ENCODE measurements at places on chromosomes 7 and 10.

GRCh38 chr7:132183781-132184380, 392.4 kb downstream of the PLXNA4 start:
- no peak for DNase-seq

DNA sequence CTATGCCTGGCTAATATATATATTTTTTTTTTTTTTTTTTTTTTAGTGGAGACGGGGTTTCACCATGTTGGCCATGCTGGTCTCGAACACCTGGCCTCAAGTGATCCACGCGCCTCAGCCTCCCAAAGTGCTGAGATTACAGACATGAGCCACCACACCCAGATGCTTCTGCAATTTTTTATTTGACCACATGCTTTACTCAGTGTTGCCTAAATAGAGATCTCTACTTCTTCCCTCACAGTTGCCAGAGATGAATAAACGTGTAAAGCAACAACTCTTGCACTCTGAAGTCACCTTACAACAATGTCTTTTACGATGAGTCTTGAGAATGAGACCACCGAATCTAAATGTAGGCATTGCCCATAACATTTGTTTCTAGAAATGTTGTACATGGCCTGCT, 107.9 kb upstream of the FRMD4A start:
- no peak for DNase-seq

- DNase-seq: no peak
These were observed 268 bp upstream of the IGFBP3 start for GRCh38 chr7:45921381-45921698.

- no peak for DNase-seq
These were observed 114.6 kb downstream of the SRI start for GRCh38 chr7:88105231-88105630.

DNA sequence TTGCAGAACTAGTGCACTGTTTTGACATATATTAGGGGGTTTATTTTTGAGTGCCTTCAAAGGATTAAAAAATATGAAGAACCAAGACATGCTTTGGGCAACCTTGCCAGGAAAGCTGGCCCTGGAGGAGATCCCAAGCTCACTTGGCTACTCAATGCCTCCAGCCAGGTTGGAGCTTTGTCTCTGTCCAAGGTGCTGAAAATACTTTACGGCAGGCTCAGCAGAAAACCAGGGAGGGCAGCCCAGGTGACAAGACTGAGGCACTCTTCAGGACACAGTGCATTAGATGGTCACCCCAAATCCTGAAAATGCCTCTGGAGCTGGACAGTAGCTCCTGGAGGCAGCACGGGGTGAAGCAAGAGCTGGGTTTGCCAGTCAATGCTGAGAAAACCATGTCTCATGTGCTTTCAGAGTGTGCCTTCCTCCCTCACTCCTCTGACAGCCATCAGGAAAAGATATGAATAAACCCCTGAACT, 5.8 kb upstream of the KCNH2 start:
- no peak for DNase-seq

- peak; percentile 56 for DNase-seq
These were observed at the start of gene CLEC2L for GRCh38 chr7:139523199-139523941. CLEC2L (plus strand) TSS chr7:139523685; CDS start chr7:139523928, 243 bp downstream.
